Astrocyte of the spinal cord (primary cell): ENCODE measurements at places on chromosomes 16 and 17.

DNA sequence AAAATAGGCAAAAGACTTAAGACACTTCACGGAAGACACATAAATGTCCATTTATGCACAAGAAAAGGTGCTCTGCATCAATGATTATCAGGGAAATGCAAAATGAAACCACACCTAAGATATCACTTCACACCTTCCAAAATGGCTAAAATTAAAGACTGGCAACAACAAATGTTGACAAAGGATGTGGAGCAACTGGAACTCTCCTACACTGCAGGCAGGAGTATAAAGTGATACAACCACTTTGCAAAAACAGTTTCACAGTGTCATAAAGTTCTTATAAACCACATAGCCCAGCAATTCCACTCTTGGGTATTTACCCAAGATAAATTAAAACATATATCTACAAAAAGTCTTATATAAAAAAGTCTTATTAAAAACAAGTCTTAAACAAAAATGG lies 7.8 kb downstream of the BBS2 start:
- no peak for DNase-seq

DNA sequence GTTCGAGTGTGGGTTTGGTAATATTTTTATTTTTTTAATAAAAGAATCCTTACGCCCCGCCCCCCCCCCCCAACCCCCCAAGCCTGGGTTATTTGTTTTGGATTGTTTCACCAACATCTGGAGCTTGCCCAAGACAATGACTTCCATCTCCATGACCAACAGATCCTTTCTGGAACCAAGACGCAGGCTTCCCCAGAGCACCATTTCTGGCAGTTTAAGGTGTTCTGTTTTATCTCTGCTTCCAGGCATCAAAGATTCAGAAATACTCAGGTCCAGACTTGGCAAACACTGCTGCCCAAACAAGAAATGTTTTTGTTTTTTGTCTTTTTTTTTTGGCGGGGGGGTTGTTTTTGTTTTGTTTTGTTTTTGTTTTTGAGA lies 56.1 kb downstream of the PLXDC1 start:
- no peak for DNase-seq

GRCh38 chr17:4956493-4957061 lies 5.7 kb downstream of the ENO3 start:
- DNase-seq: no peak

DNA sequence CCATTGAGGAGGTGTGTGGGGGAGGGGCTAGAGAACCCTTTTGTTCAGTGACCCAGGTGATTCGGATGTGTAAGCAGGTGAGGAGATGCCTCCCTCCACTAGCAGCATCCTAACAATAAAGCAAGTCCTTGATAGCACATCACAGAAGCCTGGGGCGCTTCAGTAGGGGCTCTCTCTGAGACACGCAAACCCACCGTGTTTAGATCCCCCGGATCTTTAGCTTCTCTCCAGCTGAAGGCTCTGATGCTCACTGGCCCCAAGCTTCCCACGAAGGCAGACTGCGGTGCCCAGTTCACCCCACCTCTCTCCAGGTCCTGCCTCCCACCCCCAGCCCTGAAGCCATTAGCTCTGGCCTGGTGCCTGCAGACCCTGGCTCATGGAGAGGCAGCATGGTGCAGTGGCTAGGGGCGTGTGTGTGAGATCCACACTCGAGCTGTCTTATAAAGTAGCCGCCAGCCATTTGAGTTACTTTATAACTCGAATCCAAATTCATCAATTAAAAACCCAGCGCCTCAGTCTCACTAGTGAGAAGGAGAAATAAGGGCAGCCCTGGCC lies 204.7 kb upstream of the TNRC6C start:
- no peak for DNase-seq

DNA sequence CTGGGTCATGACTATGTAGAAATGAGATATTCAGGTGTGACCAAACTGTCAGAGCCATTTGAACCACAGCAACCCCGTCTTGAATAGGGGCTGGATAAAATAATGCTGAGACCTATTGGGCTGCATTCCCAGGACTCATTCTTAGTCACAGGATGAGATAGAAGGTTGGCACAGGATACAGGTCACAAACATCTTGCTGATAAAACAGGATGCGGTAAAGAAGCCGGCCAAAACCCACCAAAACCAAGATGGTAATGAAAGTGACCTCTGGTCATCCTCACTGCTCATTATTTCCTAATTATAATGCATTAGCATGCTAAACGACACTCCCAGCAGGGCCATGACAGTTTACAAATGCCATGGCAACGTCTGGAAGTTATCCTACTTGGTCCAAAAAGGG lies 545.5 kb downstream of the TMEM114 start:
- no peak for DNase-seq

DNA sequence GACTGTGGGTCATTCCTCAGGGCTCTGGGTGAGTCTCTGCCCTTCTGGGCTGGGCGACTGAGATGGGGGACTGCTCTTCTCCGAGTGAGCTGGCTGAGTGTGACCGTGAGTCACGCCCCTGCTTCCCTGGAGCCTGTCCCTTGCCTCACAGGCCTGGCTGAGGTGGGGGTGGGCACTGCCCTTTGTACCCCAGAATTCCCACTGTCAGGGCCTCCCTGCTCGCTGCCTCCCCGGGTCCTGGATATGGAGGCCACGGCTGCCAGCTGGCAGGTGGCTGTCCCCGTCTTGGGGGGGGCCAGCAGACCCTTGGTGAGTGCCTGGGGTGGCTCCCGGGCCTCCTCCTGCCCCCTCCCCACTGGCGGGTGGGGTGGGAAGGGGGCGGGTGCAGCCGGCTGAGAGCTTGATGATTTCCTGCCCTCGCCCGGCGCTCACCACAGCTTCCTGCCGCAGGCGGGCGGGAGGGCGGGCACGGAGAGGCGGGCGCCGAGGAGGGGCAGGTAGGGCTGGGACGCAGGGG lies at the start of gene LAT:
Gene LAT, plus strand, starts transcription at position 434 of the 517 bp plus-strand sequence. CDS start 366 bp downstream, outside the sequence.
- no peak for DNase-seq

GRCh38 chr16:78805556-78805955 lies 706.1 kb downstream of the WWOX start:
- DNase-seq: no peak
